GM18507 (cell line): ENCODE measurements at places on chromosomes 7 and 10.

DNA sequence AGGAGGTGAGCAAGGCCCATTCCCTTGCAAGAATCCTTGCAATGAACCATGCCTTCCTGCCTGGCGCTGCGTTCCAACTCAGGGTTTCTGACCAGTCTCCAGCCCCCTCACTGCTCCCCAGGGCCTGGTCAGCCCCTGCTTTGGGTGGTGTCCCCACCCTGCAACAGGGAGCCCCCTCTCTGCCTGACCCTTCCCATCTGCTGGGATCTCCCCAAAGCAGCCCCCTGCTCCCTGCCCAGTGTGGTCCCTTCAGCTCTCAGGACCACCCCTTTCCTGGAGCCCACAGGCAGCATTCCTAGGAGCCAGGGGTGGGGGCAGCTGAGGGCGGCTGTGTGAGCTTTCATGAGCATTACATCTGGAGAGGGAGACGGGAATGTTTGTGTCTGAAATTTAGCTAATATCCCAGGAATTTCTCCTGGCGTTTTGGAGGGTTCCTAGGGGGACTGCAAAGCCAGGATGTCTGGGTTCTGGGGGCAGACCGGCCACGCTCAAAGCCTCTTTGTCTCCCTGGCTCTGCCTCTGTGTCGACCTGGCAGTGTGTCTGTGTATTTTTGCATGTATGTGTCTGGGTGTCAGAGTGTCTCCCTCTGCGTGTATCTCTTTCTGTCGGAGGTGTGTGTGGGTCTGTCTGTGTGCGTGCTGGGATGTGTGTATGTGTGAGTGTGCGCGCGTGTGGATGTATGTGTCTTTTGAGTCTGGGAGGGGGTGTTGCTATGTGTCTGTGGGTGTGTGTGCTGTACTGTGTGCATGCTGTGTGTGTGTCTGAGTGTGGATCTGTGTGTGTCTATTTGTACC lies 300.5 kb upstream of the ZMIZ1 start:
- no peak for DNase-seq

- DNase-seq: no peak
These were observed 18.1 kb downstream of the RAB11FIP2 start for GRCh38 chr10:118028619-118029018.

GRCh38 chr7:134422638-134423037 lies 36.3 kb downstream of the AKR1B1 start:
- DNase-seq: no peak

DNA sequence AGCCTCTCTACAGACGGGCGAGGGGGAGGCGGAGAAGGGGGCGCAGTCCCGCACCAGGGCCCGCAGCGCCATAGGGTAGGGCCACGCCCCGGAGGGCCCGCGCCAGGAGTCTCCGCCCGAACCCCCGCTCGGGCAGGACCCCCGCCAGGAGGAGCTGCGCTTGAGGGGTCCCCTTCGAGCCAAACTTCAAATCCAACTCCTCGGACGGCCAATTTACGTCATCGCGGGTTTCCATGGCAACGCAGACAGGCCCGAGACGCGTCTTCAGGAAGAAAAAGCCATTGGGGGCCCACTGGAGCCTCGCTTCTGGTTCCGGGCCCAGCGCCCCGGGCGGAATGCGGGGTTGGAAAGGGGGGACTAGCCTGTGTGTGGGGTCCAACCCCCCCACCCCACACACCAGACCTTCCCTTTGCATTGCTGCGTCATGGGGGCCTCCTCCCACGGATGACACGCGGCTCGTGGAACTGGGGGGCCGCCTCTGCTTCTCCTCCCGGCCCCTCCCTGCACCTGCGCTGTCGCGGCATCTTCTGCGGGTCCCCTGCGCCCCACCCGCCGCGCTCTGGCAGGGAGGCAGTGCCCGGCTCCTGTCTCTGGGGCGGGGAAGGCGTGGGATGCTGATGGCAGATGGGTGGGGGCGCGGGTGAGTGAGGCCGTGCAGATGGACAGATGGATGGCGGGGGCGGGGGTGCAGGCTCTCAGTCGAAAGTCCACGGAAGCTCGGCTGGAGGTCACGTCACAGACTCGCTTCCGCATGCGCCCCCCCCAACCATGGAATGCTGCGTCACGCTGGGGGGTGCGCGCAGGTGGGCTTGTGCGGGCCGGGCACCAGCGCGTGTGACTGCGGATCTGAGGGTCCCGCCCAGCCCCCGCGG lies 1.2 kb downstream of the CALY start:
- no peak for DNase-seq

DNA sequence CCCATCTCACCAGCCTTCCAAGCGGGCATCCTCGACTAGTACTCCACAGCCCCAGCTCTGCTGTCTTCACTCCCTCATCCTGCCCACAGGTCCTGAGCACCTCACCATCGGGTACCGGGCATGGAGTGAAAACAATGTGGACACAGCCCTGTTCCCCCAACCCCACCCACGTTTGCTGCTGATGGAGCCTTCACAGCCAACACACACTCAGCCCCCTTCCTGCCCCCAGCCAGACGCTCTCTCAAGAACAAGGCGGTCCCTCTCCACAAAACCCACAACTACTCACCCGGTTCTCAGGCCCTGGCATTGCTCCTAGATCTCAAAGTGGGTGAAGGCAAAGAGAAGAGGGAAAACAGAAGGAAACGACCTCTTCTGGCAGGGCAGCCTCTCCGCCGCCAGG lies 56.1 kb downstream of the SLIT1 start:
- DNase-seq: no peak
